Stimulated activated CD4-positive, alpha-beta T cell treated with anti-CD3 and anti-CD28 coated beads, Interleukin-1b, Interleukin-23, amount 100 ng/mL, for 24 hours (primary cell): ENCODE measurements at places on chromosomes 7 and 10.

GRCh38 chr7:89001306-89001705 lies 205.8 kb upstream of the TEX47 start:
- DNase-seq: no peak

- DNase-seq: no peak
Measured at GRCh38 chr10:102660888-102661657, 16.8 kb downstream of the TRIM8 start.

- no peak for DNase-seq
Measured at GRCh38 chr7:158999496-158999895, 143.1 kb downstream of the DYNC2I1 start.

DNA sequence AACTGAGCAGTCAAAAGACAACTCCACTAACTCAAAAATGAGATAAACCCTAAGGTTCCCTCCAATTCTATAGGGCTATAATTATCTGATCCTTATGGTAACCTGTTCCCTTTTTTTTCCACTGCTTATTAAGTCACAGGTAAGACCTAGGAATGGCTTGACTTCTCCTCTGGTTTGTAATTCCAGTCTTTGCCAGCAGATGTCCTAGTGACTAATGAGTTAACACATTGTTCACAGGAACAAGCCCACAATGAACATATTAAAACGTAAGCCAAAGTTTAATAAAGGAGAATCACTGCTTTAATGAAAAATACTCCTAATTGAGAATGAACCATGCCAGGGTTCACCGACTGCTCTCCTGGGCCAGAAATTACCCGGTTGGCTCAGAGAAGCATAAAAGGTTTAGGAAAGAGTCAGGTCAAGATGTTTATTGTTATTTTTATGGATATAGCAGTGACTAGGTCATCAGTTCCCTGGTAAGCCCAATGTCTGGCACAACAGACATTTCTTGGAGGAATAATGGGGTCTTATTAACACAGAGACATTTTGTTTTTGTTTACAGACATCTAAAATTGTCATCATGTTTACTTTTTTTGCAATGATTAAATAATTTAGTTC lies 120.1 kb downstream of the ELAPOR2 start:
- DNase-seq: peak; percentile 13

- DNase-seq: no peak
Measured at GRCh38 chr7:25758559-25758958, 393.4 kb upstream of the NFE2L3 start.

- DNase-seq: no peak
Measured at GRCh38 chr7:11168650-11169170, 195.0 kb downstream of the PHF14 start.

DNA sequence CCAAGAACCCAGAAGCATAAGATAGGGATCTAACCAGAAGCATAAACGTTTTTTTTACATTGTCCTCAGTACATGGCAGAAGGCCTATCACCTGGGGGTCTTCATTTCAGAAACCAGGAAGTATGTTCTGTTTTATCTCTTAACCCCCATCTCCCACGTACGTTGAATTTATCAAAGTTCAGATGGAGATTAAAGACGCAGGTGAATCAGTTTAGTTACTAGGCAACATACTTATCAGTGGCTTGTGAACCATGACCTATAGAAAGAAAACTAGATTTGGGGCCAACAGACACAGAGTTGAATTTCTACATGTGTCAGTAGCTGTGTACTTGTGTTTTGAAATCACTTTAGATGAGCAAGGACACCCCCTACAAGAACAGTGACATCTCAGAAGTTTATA lies 122.7 kb downstream of the GPR158 start:
- DNase-seq: no peak

DNA sequence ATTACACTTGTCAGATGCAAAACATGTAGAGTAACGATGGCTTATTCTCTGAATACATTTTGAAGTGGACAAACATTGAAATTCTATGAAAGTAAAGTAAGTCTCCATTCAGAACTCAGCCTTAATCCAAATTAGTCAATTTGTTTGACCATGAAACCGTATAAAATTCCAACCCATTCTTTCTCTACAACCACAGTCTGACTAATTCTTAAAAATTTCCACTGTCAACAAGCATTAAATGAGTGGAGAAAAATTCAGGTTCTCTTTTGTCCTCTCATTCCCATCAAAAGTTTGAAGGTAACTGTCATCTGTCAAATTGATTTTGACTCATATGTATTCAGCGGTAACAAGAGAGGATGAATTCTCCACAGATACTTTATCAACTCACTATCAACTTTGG lies 1031.5 kb downstream of the SORCS1 start:
- no peak for DNase-seq

- no peak for DNase-seq
Measured at GRCh38 chr10:65614956-65615565, 1310.8 kb upstream of the LRRTM3 start.

- DNase-seq: no peak
Measured at GRCh38 chr10:97673736-97674525, 13.1 kb downstream of the AVPI1 start.

DNA sequence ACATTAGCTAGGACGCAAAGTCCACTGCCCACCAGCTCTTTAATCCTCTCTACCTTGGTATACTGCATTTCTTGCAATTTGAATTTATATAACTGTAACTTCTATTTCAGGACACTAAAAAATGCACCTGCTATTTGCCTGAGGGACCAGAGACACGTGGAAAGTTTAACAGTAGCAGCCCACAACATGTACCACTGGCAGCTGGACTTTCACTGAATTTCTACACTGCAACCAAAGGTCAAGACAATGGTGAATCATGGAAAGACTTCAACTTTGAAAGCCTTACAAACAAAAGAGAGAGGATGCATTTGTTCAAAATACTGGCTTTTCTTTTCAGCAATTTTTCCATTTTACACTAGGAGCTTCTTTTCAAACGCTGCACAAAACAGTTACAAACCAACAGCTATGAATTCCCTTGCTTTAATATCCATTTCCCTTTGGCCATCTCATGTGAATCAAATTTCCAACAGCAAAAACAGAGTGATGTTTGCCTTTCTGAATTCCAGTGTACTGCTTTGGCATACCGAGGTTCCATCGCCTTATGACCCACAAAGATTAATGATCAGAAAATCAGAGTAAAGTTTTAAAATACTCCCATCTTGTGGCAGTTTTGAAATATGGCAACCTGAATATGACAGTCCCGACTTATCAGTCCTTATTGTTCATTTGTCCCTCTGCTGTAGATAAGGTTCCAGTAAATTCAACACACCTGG lies 29.9 kb upstream of the HNRNPH3 start:
- DNase-seq: no peak

GRCh38 chr7:18590744-18591340 lies 95.3 kb downstream of the HDAC9 start:
- no peak for DNase-seq

GRCh38 chr7:39587393-39587792 lies 21.2 kb downstream of the YAE1 start:
- DNase-seq: no peak

- DNase-seq: no peak
Measured at GRCh38 chr10:93154531-93154930, 80.8 kb downstream of the CYP26A1 start.

- DNase-seq: no peak
Measured at GRCh38 chr7:143382791-143383641, 1.9 kb downstream of the ZYX start.

- DNase-seq: no peak
Measured at GRCh38 chr10:20363684-20364083, 533.4 kb downstream of the NEBL start.

- no peak for DNase-seq
Measured at GRCh38 chr10:112078003-112078402, 105.6 kb downstream of the GPAM start.

DNA sequence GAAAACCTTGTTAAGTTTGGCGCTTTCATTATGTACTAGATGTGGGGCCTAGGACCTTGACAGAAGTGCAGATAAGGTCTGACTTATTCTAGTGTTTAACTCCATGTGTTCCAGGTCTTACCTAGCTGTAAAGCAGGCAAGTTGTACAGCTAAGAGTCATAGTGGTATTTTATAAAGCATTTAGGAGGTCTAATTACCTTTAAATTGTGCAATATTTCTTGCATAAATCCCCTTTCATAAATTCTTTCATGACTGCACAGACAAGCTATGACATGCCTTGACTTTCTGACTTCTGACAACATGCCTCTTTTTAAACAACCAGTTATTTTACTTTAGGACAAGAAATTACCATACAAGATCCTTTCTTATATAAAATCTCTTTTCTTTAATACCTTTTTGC lies 151.6 kb upstream of the VSTM2A start:
- no peak for DNase-seq

DNA sequence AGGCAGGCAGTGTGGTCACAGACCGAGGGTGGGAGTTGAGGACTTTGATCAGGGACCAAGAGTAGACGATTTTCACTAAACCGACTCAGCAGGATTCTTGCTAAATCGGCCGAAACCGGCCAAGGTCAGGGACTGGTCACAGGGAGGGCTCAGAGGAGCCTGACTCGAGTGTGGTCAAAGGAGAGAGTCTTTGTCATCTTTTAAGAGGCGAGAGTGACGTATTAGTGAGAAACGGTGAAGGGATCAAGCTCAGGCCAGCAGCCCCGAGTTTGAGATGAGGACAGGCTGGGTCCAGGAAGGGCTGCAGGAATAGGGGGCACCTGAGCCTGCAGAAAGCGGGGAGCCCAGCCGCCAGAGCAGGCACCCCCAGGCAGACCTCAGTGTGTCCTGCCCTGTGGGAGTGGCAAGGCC lies 41.6 kb upstream of the FAM20C start:
- DNase-seq: no peak

DNA sequence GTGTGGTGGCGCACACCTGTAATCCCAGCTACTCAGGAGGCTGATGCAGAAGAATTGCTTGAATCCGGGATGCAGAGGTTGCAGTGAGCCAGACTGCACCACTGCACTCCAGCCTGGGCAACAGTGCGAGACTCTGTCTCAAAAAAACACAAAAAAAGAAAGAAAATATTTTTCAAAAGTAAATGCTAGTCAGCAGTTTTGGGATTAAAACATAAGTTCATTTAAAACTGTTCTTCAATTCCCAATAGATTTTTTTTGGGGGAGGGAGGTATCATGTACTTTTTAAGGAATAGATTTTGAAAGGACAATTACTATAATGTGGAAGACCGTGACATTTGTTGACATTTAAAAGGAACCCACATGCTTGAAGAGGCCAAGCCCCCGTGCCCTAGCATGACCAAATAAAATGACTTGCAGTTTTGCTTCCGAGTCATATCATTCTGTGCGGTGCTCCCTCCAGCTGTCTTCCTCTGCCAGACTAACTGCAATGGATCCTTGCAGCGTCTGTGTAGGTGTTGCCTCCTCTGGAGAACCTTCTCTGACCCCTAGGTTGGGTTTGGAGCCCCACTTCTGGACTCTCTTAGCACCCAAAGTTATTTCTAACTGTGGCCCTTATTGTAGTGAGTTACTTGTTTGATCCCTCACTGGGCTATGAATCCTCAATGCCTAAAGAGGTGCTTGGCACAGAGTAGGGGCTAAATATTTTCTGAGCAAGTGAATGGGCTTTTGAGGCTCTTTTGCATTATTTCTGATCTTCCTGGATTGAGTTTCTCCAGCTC lies 17.4 kb upstream of the HPS1 start:
- no peak for DNase-seq

DNA sequence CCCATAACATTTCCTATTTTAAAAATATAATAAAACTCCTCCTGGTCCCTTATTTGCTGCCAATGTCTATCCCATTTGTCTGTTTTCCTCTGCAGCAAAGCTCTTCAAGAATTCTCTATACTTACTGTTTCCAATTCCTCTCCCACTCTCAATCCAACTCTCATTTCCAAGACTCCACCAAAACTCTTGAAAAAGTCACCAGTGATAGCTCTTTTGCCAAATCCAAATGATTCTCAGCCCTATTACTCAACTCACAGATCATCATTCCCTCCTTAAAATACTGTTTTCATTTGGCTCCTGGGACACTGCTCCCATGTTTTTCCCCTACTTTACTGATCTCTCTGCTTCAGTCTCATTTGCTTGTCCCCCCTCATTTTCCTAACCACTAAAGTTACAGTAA lies 139.4 kb downstream of the HIBADH start:
- no peak for DNase-seq

DNA sequence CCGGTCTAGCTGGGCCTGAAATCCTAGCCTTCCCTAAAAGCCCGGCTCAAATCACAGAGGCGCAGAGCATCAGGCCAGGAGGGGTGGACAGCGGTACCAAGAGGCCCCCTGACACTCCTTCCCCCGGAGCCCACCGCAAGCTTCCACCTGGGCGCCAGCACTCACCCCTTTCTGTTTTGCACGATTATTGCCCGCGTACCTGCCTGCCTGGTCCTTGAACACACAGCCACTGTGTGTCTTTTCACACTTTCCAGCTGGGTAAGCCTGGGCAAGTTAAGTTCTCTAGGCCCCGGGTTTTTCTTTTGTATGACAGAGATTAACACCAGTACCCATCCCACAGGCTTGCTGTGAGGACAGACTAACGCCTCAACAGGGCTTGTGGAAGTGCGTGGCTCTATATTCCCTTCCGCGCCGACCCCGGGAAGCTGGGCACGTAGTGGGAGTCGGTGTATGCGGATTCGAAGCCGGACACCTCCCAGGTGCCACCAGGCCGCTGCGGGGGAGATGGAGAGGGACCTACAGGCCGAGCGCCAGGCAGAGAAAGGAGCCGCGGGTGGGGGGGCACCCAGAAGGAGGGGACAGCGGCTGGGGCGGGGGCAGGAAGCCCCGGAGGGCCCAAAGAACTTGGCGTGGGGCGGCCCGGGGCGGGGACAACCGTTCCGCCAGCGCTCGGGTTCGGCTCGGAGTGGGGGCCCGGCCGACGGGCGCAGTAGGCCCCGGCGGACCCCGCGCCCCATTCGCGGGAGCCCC lies 792 bp downstream of the ZNF746 start:
- DNase-seq: peak; percentile 28

DNA sequence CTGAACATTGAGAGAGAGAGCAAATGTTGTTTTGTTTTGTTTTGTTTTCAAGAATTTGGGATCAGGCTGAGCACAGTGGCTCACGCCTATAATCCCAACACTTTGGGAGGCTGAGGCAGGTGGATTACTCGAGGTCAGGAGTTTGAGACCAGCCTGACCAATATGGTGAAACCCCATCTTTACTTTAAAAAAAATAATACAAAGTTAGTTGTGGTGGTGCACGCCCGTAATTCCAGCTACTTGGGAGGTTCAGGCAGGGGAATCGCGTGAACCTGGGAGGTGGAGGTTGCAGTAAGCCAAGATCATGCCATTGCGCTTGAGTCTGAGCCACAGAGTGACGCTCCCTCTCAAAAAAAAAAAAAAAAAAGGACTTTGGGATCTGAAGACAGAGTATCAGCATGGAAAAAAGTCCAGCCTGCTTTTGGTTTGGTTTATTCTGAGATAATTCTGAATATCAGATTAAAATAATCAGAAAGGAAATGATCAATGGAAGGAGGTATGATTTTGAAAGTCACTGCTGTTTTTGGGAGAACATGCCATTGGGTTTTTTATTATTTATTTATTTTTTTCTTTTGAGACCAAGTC lies 1.9 kb upstream of the ITIH2 start:
- DNase-seq: no peak
